Fibroblast of skin of back (primary cell): ENCODE measurements at places on chromosomes 16 and 17.

- DNase-seq, result peak; percentile 67
Observed at GRCh38 chr17:44385287-44386181, 3.9 kb downstream of the ITGA2B start.

DNA sequence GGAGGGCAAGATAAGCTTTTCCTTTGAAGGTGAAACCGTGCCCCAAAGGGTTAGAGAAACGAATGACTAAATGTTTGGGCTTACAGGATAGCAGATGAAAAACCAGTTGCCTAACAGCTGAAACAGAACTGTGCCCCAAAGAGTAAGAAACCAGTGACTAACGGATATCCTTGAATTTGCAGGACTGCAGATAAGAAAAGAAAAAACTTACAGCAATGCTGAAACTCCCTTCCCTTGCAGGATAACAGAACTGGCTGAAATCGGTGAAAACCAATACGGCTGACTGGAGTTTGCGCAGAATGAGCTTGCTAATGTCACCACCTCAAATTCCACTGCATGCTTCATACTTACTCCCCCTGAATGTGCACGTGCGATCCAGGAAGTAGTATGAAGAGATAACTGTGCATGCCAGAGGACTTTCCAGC is 175.2 kb upstream of the NLRP1 start:
- DNase-seq, result no peak

GRCh38 chr17:49859991-49860953 is 12.4 kb upstream of the TAC4 start:
- no peak for DNase-seq

DNA sequence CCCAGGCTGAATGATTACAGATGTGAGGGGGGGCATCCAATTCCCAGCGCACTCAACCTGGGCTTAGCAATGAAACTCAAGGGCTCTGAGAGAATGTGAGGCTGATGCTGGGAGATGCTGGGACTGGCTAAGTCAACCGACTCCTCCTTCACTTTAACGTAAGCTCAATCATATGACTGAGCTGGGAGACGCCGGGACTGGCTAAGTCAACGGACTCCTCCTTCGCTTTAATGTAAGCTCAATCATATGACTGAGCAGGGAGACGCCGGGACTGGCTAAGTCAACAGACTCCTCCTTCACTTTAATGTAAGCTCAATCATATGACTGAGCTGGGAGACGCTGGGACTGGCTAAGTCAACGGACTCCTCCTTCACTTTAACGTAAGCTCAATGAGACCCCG is 179.4 kb downstream of the VPS53 start:
- DNase-seq, result no peak

- no peak for DNase-seq
Observed at GRCh38 chr17:75719732-75720131, 1.5 kb upstream of the ITGB4 start.

- DNase-seq, result no peak
Observed at GRCh38 chr16:54194334-54194743, 92.2 kb downstream of the IRX3 start.

GRCh38 chr16:1902547-1903219 is 15.5 kb downstream of the HS3ST6 start:
- DNase-seq, result no peak

GRCh38 chr16:82061861-82062525 is 26.9 kb downstream of the HSD17B2 start:
- DNase-seq, result peak; percentile 25

GRCh38 chr17:50161023-50161910 is 4.5 kb upstream of the SGCA start:
- DNase-seq, result peak; percentile 89

- no peak for DNase-seq
Observed at GRCh38 chr17:76365256-76365903, 11.7 kb upstream of the PRPSAP1 start.

- DNase-seq, result peak; percentile 61
Observed at GRCh38 chr16:11586856-11587642, at the start of gene LITAF. Gene LITAF (minus strand): TSS chr16:11586919. CDS start chr16:11556730, 30,189 bp downstream.

- DNase-seq, result peak; percentile 75
Observed at GRCh38 chr16:86984991-86985647, 332.1 kb downstream of the C16orf95 start.

DNA sequence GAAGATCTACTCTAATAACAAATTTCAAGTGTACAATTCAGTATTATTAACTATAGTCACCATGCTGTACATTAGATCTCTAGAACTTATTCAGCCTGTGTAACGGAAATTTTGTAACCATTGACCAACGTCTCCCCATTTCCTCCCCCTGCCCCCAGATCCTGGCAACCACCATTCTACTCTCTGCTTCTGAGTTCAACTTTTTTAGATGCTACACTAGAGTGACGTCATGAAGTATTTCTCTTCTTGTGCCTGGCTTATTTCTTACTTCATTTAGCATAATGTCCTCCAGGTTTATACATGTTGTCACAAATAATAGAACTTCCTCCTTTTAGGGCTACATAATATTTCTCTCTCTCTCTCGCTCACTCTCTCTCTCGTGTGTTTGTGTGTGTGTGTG is 157.5 kb downstream of the ANKFN1 start:
- DNase-seq, result no peak

DNA sequence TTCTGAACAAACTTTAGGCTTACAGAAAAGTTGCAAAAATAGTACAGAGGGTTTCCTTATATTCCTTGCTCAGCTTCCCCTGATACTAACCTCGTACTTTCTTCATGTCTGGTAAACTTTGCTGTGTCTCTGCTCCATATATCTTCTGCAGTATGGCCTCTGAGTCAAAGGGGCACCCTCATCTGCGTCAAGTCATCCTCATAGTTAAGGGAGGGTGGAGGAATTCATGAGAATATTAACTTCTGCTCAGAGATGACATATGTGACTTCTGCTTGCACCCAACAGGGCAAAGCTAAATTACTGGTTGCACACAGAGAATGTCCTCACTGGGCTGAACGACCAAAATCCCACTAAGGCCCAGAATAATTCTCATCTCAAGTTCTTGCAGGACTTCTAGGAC is 4.3 kb upstream of the CCL7 start:
- DNase-seq, result no peak

GRCh38 chr16:55040366-55041086 is 109.9 kb downstream of the IRX5 start:
- DNase-seq, result no peak

GRCh38 chr16:31348579-31348978 is 6.4 kb upstream of the ITGAX start:
- DNase-seq, result no peak

DNA sequence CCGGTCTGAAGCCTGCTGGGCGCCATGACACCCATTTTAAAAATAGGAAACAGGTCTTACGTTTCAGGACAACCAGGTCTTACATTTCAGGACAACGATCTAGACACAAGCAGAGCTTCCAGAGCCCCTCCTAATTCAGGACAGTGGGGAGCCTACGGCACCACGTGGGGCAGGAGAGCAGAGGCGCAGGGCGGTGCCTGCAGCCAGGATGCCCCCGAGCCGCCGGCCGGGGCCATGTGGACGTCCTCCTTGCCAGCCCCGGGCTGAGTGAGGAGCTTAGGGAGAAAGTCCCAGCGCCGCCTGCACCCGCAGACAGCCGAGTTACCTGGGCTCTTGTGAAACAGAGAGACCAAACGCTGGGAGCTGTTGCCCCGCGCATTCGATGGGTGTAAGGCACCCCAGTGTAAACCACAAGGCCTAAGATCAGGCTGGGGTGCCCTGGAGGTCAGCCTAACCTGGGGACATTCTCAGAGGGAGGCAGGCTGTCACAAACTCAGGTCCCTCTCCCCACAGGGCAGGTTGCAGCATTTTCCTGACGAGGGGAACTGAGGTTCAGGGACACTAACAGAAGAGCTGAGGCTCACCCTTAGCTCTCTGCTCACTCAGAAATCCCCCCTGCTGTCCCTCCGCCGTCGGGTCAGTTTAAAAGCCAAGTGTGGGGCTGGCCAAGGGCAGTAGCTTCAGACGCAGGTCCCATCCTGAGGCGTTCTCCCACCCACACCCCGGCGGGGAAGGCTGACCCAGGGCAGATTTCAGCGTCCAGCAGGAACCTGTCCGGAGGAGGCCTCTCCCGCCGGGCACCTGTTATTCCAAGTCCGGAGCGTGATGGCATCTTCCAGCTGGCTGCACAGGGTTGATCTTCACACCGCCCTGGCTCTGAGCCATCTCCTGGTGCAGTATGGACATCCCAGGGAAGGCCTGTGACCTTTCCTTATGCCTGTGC is 1.8 kb upstream of the NOTUM start:
- no peak for DNase-seq

DNA sequence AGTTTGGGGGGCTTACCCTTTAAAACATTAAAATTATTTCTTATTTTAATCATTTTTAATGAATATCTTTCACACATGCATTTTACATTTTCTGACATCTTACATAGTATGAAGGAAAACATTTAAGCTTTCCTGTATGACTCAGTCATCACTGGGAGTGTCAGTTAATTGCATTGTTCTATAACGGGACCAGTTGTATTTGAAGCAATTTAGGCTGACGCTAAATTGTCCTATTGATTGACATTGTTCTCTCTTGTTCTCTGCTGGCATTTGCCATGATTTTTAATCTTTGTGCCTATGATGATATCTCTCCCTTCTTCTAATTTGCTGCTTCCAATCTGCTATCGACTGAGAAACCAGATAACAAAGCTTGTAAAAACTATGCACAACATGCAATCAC is 190.5 kb upstream of the PIRT start:
- DNase-seq, result no peak

DNA sequence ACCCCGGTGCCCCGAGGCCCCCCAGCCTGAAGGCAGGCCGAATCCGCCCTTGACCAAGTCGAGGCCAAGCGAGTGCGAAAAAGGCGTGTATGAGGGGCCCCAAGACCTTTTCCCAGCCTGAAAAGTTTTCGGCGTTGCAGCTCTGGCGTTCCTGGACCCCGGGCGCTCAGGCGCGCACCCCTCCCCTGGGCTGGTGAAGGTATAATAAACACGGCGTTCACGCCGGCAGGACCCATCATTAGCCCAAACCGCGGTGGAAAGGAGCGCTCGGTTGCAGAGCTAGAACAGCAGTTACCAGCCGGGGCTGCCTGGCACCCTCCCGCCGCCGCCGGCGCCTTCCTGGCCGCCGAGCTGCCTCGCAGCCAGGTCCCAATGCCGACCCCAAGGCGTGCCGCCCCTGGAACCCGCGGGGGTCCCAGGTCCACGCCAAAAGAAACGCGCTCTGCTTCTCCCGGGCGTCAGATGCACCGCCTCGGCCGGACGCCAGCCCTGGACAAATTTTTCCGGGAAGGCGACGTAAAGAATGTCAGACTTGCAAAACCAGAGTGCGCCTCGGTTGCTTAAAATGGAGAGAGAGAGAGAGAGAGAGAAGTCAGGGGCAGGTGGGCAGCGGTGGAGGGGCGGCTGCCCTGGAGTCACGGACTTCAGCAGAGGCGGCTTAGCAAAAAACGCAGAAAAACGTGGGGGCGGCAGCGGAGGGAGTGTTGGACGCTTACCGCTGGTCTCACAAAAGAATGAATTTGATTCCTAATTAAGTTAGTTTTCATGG is 11.5 kb upstream of the FOXF1 start:
- DNase-seq, result no peak

DNA sequence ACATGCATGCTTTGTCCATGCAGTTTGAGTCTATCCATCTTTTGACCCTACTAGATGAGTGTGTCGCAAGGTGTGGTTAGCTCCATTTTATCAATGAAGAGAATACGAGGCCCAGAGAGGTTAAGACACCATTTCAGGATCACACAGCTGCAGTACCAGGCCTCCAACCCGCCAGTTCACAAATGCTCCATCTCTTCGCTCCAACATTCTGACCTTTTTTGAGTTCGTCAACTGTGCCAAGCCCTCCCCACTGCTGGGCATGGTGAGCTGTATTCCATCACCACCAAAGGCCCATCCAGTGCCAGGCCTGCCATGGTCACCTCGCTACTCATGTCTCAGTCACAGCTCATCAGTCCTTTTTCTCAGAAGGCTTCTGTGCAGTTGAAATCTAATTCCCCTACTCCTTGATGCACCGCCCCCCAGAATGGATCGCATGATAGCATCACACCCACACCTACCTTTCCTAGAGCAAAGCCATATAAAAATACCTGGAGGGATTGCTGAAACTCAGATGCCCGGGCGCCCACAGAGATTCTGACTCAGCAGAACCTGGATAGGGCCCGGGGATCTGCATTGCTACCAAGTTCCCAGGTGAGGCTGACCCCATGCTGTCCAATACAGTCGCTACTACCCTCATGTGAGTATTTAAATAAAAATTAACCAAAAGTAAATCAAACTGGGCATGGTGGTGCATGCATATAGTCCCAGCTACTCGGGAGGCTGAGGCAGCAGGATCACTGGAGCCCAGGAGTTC is 38.0 kb downstream of the ZNF423 start:
- DNase-seq, result no peak

GRCh38 chr17:19686400-19687090 is 29.8 kb downstream of the SLC47A2 start:
- DNase-seq, result no peak

GRCh38 chr17:16980813-16981731 is 9.2 kb upstream of the TNFRSF13B start:
- peak; percentile 77 for DNase-seq

GRCh38 chr17:78493450-78493849 is 83.7 kb downstream of the DNAH17 start:
- no peak for DNase-seq

DNA sequence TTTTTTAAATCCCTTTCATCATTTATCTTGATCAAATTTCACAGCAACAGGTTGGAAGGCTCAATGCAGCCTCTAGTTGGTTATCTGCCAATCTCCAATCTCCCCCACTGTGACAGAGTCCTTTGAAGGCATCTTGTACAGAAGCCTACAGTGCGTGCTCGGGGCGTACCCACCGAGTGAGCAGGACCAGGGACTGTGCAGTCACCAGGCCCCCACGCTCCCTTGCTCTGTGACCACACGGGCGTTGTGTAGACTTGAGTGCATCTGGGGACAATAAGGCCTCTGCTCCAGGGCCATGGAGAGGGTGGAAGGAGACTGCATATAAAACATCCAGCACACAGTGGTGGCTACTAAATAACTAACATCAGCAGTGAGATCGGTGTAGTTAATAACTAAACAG is 63.4 kb downstream of the GTF3C1 start:
- DNase-seq, result no peak

- DNase-seq, result no peak
Observed at GRCh38 chr16:70416748-70417616, 21.9 kb downstream of the ST3GAL2 start.

DNA sequence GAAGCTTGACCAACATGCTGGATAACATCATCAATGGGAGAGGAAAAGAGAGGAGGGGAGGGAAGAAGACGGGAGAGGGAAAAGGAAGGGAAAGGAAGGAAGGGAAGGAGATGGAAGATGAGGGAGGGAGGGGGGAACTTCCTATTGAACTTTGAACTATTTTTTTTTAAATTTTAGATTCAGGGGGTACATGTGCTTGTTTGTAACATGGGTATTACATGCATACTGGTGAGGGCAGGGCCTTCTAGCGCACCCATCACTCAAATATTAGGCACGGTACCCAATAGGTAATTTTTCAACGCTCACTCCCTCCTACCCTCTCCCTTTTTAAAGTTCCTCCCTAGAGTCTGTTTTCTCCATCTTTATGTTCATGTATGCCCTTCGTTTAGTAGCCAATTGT is 383.2 kb upstream of the XYLT1 start:
- no peak for DNase-seq

GRCh38 chr16:83441517-83441916 is 366.3 kb upstream of the HSBP1 start:
- DNase-seq, result peak; percentile 55

GRCh38 chr16:51544851-51545467 is 393.9 kb upstream of the SALL1 start:
- DNase-seq, result no peak

GRCh38 chr16:75763204-75763603 is 36.9 kb upstream of the CPHXL start:
- DNase-seq, result no peak
